ENCODE measurements at places on chromosomes 5 and 9. TPM values are rescaled to one million over a fixed set of nuclear protein-coding genes. Genes with fewer than 3 reads are reported as not detected.

Gene FOXE1
- total RNA-seq: 0.38 TPM

Gene RAI14
- total RNA-seq: 118 TPM

Gene BHMT
- total RNA-seq: 1.1 TPM

Gene MEGF10
- 1.1 TPM for total RNA-seq

Gene PCDHGB2
- 0.65 TPM for total RNA-seq

Gene SREK1IP1
- total RNA-seq: 6.3 TPM

Gene CLIC3
- total RNA-seq: 16.5 TPM

Gene PCDHA9
- under 0.01 TPM for total RNA-seq

Gene SLC1A3
- total RNA-seq: 1.5 TPM

Gene RAB3C
- under 0.01 TPM for total RNA-seq

Gene PCDHB9
- not detected for total RNA-seq

Gene TMC1
- not detected for total RNA-seq

Gene FAM151B
- 0.16 TPM for total RNA-seq

Measured in mesangial cell (primary cell).